CD8-positive, alpha-beta T cell (primary cell): ENCODE measurements at places on chromosomes 5 and 9. TPM values are rescaled to one million over a fixed set of nuclear protein-coding genes. Genes with fewer than 3 reads are reported as not detected.

The LHX3 gene
- total RNA-seq = 0.14 TPM

DNA sequence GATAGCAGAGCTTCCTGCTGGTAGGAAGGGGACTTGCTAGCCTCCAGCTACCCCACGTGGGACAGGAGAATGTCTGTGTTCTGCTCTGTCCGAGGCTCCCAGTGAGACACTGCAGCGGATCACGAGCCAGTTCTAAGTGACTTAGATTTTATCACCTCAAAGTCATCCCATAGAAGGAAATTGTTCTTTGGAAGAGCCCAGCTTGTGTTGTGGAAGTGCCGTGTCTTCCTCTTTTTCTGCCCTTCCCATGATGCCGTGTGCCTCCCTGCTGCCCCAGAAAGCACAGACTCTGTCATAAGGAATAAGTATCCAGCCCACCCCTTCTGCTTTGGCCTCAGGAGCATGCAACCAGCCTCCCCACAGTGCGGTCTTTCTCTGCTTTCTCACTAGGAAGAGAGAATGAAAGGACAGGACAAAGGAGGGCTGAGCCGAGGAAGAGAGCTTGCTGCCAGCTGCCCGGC, 35.6 kb downstream of the RUFY1 start:
- no peak for DNase-seq

The MAMDC2 gene
- not detected for total RNA-seq

GRCh38 chr9:36964791-36965190, 69.3 kb downstream of the PAX5 start:
- DNase-seq = no peak

The LHX6 gene
- total RNA-seq = not detected

DNA sequence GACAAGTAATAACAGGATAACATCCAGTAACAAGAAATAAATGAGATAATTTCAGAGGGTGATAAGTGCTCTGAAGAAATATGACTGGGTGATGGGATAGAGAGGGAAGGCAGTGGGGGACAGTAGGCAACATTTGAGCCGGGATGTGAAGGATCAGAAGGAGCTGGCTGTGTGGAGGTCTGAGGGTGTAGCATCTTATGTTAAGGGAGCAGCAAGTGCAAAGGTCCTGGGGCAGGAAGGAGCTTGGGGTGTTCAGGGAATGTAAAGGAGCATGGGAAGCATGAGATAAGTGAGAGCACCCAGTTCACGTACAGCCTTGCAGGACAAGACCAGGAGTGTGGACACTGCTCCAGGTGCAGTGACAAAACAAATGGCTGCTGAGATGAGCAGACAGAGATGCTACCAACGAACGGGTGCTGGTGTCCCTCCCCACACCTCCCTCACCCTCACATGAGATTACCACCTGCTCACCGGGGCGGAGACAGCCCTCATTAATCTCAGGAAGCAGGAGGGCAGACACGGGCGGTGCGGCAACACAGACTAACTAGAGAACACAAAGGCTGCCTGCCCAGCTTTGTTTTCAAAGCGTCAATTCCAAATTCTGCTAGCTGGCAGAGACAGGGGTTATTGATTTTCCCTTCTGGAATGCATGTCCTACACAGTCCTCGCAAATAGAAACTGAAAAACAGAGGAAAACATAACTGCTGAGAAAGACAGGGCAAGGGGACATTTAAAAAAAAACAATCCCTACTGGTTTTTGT, 298.1 kb upstream of the PANK3 start:
- no peak for DNase-seq
